ENCODE measurements at places on chromosomes 4 and X.
A peak's percentile ranks its signal among the peaks of the same experiment; 100 is the strongest.

DNA sequence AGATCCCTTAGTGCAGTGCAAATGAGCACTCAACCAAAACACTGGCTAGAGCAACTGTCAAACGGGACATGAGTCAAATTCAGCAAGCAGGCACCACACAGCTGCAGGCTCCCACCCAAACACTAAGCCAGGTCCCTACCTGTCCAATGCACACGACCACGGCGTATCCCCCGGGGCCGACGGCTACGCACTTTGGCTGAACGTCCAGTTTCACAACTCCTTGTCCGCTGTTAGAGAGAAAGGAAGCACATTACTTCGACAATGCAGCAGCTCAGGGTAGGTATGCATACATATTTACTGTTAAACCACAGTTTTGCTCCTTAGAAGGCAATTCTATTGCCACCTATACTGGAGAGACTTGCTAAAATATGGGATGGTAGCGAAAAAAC is 35.4 kb downstream of the WDR1 start:
- no peak for DNase-seq

DNA sequence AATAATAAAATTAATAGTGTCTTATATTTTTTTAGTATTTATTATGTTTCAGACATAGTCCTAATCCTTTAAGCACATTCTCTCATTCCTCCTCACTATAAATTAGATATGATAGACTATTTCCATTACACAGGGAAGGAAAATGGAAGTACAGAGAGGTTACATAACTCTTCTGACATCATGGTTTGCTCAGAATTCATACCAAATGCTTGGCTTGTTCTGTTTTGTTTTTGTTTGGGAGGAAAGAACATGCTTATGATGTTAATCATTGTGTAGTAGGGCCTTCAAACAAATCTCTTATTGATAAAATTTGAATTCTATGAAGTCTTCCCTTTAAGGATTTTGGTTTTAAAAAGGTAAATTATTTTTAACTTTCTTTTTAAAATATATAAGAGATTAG is 59.5 kb downstream of the RXFP1 start:
- DNase-seq, result no peak

DNA sequence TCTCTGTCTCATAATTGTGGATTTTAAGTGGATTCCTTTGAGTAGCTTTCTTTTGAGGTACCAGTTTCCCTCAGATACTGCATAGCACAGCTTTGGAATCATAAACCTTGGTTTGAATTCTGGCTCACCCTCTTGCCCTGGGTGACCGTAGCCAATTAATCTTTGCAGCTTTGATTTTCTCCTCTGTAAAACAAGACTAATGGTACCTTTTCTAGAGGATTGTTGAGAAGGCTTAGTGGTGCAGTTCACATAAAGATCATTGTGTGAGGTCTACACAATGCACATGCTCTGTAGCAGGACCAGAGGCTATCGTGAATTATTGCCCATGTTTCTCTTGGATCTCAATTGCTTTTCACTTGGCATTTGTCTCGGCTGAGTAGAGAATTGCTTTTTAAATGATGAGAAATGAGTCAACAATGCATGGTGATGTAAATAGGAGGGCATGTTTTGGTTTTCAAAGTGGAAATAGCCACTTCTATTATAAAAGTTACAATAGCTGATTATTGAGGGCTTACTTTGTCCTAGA is 47.9 kb downstream of the TMEM131L start:
- DNase-seq, result no peak

- DNase-seq, result no peak
Observed at GRCh38 chr4:61385256-61385655, 185.1 kb downstream of the ADGRL3 start.

DNA sequence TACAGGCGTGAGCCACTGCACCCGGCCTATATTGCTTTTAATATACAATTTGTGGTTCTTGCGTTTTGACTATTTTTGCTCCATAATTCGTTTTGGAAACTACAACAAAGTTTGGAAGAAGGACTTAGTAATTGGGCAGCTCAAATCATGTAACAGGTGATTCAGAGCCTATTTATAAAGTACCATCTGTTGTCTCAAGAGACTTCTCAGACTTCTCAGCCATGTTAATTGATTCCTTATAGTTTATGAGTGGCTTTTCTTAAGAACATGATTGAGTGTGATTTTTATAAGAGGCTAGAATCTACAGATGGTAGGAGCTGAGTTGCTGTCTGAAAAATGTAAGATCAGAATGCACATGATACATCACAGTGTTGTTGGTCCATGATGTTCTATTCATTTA is 240.2 kb downstream of the ADGRL3 start:
- no peak for DNase-seq

DNA sequence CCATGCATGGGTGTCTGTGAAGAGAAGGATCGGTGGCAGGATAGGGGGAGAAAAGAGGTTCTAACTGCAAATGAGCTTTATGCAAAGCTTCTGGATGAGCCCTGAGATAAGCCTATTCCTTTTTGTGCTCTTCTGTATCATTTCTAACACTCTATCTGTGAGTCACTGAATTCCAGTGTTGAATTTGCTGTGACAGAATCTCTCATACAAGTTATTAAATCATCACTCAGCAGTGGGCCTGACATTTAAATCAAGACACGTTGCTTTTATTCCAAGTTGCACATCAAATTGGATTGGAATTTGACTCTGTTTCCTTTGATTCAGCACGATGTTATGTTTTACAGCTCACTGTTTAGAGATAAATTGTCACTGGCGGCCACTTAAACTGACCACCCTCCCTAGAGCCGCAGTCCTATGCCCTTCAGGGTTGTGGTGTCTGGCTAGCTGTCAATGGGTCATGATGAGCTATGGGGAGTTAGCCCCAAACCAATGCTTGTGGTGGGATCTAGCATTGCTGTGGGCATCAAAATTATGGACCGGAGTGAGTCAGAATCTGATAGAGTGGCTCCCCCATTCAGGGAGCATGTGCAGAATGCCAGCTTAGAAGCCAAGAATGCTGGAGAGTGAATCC is 42.7 kb downstream of the LHFPL1 start:
- DNase-seq, result no peak

GRCh38 chr4:46388857-46389256 is 1.1 kb downstream of the GABRA2 start:
- DNase-seq, result no peak

- DNase-seq, result peak; percentile 47
Observed at GRCh38 chr4:122744229-122744628, 11.7 kb downstream of the BBS12 start.

DNA sequence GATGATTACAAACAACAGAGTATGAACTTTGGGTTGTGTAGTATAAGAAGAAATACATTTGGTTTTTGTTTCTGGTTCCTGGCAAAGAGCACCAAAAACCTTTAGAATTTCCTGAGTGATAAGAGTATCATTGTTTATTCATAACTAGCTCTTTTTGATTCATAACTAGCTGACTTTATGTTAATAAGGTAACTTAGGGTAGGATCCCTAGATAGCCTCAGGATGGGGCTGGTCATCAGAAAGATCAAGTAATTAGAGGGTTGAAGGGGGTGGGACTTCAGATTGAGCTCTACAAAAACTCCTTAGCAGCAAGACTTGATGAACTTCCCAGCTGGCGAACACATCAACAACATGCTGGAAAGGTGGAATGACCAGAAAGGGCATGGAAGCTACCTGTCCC is 166.5 kb downstream of the SCFD2 start:
- DNase-seq, result no peak

DNA sequence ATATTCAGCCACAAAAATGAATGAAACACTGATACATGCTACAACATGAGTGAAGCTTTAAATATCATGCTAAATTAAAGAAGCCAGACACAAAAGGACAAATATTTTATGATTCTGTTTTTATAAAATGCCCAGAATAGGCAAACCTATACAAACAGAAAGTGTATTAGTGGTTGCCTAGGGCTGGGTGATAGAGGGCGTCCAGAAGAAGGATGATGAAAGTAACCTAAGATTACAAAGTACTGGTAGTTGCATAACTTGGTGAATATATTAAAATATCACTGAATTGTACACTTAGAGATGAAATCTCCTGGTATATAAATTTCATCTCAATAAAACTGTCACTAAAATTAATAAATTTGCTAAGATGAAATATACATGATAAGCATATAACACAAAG is 67.5 kb downstream of the FBXW7 start:
- no peak for DNase-seq

DNA sequence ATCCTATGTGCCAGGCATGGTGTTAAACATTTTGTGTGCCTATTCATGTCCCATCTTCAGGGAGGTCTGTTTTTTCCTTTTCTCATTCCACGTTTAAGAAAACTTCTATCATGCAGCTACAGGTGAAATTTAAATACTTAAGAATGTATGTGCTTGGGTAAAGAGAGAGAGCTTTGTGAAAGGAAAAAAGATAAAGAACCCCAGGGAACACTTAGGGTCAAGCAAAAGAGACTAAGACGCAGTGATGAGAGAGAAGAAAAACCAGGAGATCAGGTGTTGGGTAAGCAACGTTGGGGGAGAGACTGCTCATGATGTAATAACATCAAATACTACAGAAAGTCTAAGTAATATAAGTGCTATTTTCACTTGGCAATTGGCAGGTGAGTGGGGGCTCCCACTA is 253.7 kb downstream of the GRXCR1 start:
- no peak for DNase-seq

DNA sequence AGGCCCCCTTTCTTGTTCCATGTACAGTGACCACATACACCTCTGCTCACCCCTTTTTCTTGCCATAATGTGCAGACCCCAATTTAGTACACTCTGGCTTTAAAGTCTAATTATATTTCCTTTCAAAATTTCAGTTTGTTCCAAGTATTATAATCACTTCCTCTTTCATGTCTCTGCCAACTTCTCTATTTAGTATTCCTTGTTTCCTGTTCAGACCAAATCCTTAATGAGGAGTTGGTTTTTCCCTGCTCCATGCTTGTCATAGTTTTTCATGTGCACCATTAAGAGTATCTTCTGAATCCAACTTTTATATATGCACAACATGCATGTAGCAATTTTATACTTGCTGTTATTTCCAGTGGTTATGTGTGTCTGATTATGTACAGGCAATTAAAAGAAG is 32.3 kb downstream of the USP53 start:
- DNase-seq, result peak; percentile 74

DNA sequence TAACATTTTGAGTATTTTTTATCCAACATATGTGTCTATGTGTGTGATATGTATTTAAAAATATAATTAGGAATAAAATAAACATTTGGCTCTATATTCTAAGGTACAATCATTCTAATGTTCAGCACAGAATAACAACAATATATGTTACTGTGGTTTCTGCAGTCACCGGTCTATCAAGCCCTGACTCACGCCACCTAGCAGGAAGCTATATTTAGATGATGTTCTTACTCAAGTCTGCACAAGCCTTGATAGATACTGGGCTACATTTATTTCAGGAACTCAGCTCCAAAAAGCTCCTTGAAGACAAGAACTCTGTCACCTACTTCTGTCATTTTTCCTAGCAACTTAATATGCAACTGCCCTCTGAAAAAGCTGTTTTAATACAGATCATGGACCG is 152.0 kb upstream of the FTHL17 start:
- peak; percentile 56 for DNase-seq

DNA sequence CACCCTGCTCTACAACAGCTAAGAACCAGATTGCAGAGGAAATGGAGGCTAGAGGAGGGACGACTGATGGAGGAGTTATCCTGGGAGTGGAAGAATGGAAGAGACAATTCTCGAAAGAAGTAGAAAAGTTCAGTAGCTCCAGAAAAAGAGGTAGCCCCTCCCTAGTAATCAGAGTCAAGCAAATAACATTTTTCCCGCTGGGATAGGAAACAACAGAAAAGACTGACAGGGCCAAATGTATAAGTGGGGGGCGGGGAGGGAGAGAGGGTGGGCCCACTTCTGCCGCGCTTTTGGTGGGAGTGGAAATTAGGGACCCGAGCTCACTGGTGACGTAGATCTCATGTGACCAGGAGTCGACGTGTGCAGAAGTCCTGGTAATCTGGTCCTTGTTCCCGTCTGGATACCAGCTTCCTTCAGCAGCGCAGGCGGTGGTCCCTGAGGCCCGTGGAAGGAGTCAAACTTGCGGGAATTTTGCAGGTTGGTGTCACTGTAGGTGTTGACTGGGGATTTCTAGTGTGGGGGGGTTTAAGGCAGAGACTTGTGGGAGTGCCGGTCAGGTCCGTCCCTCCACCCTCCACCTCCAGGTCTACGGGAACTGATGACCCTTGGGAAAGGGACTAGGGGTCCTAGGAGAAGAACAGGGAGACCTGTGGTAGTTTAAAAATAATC is at the start of gene TCEAL9:
TSS of gene TCEAL9 (plus strand) at position 377 of the 669 bp plus-strand sequence. CDS start 1,179 bp downstream, outside the sequence.
- no peak for DNase-seq

GRCh38 chr4:42149004-42149403 is 3.5 kb downstream of the BEND4 start:
- no peak for DNase-seq

DNA sequence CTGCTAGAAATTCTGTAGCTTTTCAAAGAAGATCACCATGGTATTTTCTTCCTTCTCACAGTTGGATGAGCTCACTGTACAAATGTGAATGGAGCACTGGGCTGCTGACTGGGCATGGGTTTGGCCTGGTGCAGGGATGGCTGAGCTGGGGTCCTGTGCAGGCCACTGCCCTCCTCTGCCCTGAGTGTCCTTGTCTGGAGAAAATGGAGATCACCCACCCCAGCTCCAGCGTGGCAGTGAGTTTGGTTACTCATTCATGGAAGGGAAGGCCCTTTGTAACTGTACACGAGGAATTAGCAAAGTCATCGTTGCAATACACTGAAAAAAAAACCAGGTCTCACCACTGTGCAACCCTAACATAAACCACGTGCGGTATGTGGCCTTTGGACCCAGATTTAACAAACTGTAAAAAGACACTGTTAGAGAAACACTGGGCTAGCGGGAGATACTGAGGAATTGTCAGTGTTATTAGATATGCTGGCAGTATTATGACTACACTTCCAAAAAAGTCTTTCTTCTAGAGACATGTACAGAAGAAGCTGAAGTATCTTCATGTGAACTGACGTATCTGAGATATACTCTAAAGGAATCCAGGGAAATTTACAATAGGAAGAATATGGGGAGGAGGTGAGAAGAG is 16.1 kb upstream of the TBC1D14 start:
- peak; percentile 35 for DNase-seq

- no peak for DNase-seq
Observed at GRCh38 chrX:113195949-113196348, 355.3 kb upstream of the AMOT start.

GRCh38 chr4:74364652-74365491 is at the start of gene EREG:
TSS of gene EREG (plus strand) at chr4:74365145. CDS start at chr4:74365309, 164 bp downstream.
- no peak for DNase-seq

- DNase-seq, result peak; percentile 98
Observed at GRCh38 chrX:46180258-46180687, 364.9 kb downstream of the ZNF674 start.

DNA sequence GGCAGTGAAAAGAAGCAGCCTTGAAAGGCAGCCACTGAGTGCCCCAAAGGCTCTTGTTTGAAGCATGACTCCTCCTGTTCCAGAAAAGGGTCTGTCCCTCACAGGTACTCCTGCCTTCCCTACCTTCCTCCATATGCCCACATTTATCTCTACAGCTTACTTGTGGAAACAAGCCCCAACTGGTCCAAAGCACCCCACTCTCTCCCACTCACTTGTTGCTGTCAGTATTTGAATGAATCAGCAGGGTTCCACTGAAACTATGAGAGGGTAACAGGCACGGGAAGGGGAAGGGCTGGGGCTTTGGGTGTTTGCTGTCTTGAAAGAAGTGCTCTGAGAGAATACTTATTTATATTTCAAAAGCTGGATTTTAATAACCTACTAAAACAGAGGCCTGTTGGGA is 34.9 kb downstream of the GPR143 start:
- no peak for DNase-seq

GRCh38 chrX:1264556-1264955 is 4.1 kb upstream of the CSF2RA start:
- DNase-seq, result no peak

- no peak for DNase-seq
Observed at GRCh38 chr4:185833055-185833598, 21.1 kb upstream of the SORBS2 start.
